HT-29 (cell line): ENCODE measurements at places on chromosomes 7 and 10. TPM values are rescaled to one million over a fixed set of nuclear protein-coding genes. Genes with fewer than 3 reads are reported as not detected.
A peak's percentile ranks its signal among the peaks of the same experiment; 100 is the strongest.

FGFBP3 gene
- total RNA-seq = 0.92 and 0.94 TPM in 2 replicates

ZNF488 gene
- total RNA-seq = 6.6 and 6.8 TPM in 2 replicates

GIMAP8 gene
- not detected in 2 replicates for total RNA-seq

IL6 gene
- total RNA-seq = not detected in 2 replicates

DLD gene
- total RNA-seq = 32.8 and 36.0 TPM in 2 replicates

WDR86 gene
- total RNA-seq = 1.8 and 2.0 TPM in 2 replicates

GRCh38 chr7:116342125-116342524 is 131.8 kb downstream of the TES start:
- no peak for DNase-seq

GRCh38 chr10:103592186-103593021 is 98.9 kb downstream of the NEURL1 start:
- DNase-seq = peak; percentile 60

DNA sequence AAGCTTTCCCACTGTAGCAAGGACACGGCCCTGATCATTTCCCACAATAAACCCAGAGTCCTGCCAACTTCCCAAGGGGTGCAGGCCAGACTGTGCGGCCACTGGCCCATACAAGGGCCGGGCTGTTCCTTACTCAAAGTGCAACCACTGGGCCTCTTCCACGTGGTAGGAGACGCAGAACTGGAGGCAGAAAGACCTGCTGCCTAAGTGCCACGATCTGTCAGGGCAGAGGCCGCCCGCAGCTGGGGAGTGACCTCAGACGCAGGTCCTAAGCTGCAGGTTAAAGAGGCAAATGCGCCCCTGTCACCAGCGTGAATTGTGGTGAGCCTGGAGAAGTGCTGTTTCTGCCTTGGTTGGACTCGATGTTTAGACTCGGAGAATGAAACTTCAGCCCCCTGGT is 26.2 kb downstream of the GPER1 start:
- DNase-seq = no peak

DNA sequence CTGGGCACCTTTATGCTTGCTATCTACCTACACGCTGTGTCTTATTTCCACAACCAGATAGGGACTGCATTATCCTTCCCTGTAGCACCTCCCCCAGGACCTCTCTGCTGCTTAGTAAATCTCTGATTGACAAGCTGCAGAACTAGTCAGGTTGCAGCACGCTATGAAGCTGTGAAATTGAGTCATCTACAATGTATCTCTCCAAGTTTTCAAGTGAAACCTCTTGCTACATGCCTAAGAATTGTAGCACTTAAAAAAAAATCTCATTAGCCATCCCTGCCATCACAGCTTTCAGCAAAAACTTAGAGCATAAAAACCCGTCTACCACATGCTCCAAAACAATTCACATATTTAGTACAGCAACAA is 69.7 kb upstream of the FGFR2 start:
- DNase-seq = no peak

DNA sequence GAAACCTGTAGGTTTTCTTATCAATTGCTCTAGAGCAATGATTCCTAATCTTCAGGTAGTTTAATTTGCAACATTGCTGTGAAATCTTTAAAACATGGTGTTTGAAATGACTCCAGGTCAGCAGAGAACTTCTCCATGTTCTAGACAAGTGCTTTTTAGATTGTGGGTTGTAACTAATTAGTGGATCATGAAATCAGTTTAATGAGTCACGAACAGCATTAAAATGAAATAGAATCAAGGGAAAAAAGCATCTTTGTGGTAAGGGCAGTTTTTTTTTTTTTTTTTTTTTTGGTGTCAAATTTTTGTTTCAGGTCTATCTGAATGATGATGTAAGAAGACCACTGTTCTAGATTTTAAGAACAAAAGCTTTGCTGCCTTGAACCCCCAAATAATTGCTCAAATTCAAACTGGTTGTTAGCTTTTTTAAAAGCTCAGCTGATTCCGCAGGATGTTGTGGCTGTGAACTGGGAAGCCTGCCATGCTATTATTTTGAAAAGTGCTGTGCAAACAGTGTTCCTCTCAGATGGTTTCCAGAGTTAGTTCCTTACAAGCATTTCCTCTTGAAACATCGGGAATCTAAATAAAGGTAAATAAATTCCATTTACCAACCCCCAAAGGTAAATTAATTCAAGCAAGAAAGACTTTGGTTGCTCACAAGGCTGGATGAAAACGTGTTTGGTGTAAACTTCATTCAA is 13.1 kb upstream of the PDK4 start:
- peak; percentile 75 for DNase-seq
